ENCODE measurements at places on chromosomes 3 and 15.

GRCh38 chr3:126468028-126468891 lies 7.4 kb downstream of the ZXDC start:
- no peak for DNase-seq

- no peak for DNase-seq
Measured at GRCh38 chr3:195441992-195442572, 738 bp downstream of the ACAP2 start.

DNA sequence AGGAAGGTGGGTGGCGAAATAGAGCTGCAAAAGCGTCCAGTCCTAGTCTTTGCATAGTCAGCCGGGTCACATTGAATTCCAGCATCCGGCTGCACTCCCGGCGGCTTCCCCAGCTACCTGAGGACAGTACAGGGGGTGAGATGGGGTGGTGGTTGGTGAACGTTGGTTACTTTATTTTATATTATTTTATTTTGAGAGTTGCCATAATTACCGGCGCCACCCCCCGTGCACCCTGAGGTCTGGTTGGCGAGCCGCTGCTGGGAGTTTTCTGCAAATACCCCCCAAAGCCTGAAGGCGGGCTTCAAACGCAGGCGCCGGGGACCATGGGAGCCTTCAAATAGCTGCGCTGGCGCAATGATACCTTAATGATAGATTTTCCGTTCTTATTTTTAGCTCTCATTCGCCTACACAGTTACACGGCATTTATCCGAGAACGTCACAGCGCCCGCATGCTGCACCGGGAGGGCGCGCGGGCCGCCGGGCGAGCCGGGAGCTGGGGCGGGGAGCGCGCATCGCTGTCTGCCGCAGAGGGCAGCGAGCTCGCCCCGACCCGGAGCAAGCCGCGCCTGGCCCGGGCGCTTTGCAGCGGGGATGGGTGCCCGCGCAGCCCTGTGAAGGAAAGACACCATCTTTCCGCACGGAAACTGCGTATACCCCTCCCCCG lies 756 bp upstream of the RASGRF1 start:
- no peak for DNase-seq

- no peak for DNase-seq
Measured at GRCh38 chr3:168272343-168272985, 176.7 kb upstream of the GOLIM4 start.

GRCh38 chr3:142645236-142645793 lies 49.1 kb downstream of the PLS1 start:
- DNase-seq: no peak

- DNase-seq: no peak
Measured at GRCh38 chr3:18030371-18030870, 288.0 kb upstream of the TBC1D5 start.

DNA sequence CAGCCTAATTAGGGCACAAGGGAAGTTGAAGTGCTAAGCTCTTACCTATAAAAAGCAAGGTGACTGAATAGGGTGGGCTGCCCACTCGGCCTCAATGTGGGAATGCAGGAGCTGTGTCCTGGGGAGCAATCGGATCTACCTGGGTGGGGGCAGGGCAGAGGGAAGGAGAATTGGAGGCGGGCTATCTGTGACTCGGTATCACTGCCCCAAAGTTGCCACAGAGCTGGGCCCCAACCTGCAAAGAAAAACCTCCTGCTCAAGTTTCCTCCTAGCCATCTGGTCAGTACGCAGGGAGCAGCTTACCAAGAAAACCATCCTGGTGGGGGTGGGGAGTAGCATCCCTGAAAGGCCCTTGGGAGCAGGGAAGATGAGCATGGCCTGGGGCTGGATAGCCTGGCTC lies 10.7 kb downstream of the CIB2 start:
- no peak for DNase-seq

- DNase-seq: no peak
Measured at GRCh38 chr3:55175423-55175822, 247.6 kb upstream of the LRTM1 start.

DNA sequence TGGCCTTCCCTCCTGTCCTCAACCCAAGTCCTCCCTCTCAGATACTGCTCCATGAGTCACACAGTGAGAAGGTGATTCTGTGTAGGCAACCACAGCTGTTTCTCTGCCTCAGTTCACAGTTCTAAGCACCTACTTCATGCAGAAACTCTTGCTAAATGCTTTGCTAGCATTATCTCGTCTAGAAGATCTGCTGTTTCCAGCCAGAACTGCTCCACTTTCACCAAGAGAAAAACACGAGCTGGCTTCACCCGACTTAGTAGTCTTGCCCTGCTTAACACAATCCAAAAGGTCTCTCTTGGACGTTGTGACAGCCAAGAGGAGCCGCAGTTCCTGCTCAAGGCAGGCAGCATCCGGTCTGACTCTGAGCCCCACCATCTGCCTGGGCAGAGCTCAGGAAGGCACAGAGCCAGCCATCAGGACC lies 272.1 kb downstream of the UACA start:
- no peak for DNase-seq

- DNase-seq: no peak
Measured at GRCh38 chr3:64756398-64756986, 68.7 kb upstream of the ADAMTS9 start.

GRCh38 chr15:98896002-98896721 lies 111.4 kb downstream of the PGPEP1L start:
- DNase-seq: no peak

GRCh38 chr15:58331560-58331912 lies 100.3 kb upstream of the LIPC start:
- DNase-seq: no peak
